ENCODE measurements at places on chromosomes 7 and 10.
A peak's percentile ranks its signal among the peaks of the same experiment; 100 is the strongest.

DNA sequence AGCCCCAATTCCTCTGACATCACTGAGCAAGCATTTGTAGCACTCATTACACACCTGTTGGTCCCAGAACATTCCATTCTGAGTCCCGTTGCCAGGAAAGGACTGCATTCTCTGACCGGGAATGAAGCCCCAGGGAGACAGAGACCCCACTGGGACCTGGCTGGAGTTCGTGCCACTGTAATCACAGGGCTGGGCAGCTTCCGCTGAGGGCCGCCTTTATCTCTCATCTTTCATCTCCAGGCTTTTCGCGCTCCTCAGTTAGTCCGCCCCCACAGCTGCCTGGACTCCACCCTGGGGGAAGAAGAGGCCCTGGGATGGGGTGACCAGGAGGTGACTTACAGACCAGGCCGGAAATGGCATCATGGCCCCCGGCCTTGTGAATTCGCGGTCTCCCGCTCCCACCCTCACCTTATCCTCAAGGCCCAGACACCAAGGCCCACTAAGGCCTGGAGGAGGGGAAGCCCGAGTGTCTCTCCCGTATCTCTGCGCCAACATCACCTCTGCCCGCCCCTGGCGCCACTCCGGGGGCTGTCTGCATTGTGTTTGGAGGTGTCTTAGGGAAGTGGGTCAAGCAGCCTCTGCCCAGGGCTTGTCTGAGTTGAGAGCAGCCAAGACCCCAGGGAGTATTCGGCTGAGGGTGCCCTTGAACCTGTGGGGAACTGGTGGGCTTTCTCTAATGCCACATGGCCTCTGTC is 75.4 kb downstream of the PROSER2 start:
- DNase-seq = no peak

DNA sequence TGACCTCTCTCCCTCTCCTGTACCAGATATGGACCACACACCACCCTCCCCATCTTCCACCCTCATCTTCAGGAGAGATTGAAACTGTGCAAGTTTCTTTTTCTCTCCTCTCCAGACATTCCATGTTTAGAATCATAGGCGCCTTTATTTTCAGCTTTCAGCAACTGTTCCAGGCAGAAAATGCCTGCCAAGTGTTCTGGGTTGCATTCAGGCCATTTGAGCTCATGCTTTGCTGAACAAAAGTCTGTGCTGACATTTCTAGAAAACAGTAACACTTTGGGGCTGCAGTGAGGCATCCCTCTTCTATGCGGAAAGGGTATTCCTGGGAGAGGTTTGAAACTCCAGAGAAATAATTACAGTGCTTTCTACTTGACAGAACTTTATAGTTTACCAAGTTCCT is 361.7 kb downstream of the GPAM start:
- no peak for DNase-seq

DNA sequence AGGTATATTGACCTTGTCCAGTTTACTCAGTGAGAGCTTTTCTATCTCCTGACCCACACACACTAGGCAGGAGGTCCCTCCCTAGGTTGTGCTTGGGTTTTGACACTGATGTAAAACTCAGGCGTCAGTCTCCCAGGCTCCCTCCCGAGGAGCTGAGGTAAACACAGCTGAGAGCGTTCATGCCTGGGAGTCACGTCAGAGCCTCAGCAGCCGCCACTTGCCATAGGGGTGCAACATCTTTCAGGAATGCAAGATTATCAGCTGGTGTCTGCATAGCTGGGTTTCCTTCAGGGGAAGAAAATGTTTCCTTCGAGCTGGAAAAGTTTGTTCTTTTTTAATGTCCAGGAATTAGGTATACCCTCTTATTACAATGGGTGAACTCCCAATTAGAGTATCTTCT is 70.6 kb downstream of the FGFR2 start:
- no peak for DNase-seq

- DNase-seq = no peak
Observed at GRCh38 chr7:103879928-103880600, 109.4 kb downstream of the RELN start.

DNA sequence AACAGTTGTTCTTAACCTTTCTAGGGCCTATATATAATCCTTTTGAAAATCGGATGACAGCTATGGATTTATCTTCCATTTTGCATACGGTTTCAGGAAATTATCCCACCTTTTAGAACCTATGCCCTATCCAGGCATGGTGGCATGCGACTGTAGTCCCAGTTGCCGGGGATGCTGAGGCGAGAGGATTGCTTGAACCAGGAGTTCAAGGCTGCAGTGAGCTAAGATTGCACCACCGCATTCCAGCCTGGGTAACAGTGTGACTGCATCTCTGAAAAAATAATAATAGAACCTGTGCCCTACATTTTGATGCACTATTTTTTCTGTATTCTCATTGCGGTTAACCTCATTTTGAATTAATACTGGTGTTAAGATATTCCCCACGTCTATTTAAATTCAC is 11.6 kb downstream of the CCAR1 start:
- no peak for DNase-seq

DNA sequence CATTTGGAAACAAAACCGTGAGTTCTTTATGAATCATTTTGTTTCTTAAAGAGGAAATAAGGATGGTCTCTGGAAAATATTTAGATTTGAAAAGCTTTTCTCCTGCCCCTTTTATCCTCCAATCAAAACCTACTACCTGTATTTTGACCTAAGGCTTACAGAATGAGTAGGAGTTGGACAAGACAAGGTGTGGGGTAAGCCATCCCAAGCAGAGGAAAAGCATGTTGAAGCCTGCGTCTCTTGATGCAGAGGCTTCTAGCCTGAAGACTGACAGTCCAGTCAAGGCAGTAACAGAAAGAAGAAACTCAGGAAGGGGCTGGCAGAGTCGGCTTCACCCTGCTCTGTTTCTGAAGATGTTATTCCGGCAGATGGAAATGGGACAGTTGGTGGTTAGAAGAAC is 551.1 kb downstream of the SORCS3 start:
- DNase-seq = no peak

DNA sequence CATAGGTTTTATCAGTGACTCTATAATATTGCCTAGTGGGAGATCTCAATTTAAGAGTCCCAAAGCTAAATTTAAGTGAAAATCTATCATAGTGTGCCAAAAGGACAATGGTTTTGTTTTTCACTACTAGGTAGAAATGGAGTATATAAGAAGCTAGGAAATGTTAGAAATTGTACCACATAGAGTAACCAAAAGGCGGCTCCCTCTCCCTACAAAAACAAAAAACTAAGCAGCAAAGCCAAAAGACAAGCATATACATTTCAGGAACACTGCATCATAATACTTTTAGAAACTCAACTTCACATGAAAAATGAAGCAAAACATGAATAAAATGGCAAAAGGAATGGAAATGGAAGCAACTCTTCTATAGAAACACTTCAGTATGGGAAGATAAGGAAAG is 271.6 kb downstream of the CACNA2D1 start:
- no peak for DNase-seq

GRCh38 chr10:122703483-122704448 is 4.1 kb upstream of the C10orf120 start:
- DNase-seq = peak; percentile 45

DNA sequence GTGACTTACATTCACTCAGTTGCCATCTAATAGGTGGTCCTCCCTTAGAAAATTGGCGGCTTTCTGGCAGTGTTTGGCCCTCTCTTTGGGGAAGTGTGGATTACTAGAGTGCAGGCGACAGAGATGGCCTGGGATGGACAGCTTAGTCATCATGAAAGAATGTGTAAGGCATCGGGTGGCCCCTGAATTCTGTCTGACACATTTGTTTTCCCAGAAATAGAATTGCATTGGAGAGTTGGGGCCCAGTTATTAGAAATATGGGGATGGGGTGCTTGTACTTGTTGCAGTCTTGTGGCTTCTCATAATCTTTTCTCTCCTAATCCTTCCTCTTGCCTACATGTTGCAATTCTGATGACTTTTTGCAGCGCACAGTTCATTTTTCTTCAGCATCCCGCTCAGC is 13.8 kb downstream of the TCF7L2 start:
- DNase-seq = no peak

GRCh38 chr7:80087771-80088170 is 46.9 kb upstream of the GNAI1 start:
- DNase-seq = no peak

GRCh38 chr7:117612637-117613036 is 132.8 kb downstream of the CFTR start:
- DNase-seq = no peak

DNA sequence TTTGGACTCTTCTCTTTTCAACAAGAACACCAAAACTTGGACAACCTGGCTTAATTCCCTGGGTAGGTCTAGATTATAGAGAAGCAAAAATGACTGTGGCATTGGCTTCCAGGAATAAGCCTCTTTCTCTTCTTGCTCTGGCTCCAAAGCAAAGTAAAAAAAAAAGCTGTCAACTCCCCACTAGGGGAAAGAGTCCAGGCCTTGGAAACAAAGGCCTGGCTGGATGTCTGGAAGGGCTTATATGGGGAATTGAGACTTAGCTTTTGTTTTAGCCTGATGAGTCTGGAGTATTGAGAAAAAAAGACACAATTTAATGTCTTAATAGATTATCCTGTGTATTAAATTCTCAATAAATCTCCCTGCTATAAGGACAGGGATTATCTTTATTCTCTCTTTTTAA is 300.6 kb downstream of the SORCS3 start:
- no peak for DNase-seq

DNA sequence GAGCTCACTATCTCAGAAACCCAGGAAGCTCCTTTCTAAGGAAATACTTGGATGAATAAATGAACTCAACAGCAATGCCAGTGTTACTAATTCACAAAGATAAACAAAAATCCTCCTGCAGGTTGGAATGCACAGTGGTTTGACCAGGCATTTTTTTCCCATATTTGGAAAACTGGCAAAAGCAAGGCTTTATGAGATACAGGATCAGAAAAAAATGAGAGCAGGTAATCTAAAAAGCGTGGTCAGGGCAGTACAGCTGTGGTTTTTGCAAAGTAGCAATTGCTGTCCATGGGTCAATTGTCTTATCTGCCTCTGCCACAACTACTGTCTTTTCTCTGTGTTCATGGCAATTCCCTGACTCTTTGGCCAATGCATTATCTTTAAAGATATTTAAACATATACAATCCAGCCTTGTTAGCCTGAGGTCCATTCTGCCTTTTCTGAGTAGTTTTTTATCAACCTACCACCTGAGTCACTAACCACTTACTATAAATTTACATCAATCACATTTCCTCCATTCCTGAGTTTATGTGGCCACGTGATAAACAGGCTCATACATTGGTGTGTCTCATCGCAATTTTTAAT is 564.5 kb upstream of the IGFBP3 start:
- no peak for DNase-seq

DNA sequence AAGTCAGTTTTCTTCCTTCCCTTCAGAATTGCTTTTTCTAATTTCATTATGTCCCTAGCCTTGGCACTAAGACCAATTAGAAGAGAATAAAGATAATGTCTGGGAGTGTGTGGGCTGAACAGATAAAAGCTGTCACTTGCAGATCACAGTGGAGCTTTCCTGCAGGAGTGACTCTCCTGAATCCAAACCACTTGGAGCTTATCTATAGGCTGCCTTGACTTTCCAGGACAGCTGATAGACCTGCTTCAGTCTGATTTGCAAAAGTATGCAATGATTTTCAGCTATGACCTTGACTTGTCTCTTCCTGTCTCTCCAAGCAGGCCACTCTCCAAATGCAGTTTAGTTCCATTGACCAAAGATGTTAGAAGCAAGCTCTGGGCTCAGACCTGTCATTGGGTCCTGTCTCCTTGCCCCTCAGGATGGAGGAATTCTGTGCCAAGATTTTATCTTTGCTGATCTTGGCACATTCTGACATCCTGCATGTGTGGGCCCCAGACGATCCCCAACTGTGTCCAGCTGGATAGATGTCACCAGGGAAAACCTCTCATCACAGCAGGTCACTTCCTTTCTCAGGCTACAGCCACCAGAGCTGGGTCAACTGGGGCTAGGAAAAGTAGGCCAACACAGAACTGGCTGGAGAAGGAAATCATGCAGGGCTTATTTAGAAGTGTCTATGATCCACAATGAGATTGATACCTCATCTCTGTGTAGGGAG is 120.9 kb upstream of the ZNF438 start:
- DNase-seq = no peak

GRCh38 chr10:72335394-72336258 is 19.1 kb downstream of the DNAJB12 start:
- peak; percentile 54 for DNase-seq

DNA sequence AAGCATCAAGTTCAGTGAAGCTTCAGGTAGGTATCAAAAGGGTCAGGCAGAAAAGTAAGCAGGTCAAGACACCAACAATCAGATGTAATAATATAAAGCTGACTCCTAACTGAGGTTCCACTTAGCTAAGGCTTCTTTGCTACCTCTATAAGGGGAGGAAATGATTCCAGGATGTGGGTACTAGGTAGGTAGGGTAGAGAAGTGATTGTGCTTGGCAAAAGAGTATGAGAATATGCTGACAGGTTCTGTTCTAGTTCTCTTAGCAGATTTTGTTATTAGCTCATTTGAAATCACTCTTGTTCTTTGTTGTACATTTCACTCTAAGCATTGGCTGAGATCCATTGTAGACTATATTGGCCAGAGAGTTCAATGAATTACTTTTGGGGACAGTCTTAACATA is 40.7 kb upstream of the CBLL1 start:
- DNase-seq = no peak

- no peak for DNase-seq
Observed at GRCh38 chr7:137846827-137847567, at the start of gene DGKI. TSS of gene DGKI (minus strand) at chr7:137846974.

DNA sequence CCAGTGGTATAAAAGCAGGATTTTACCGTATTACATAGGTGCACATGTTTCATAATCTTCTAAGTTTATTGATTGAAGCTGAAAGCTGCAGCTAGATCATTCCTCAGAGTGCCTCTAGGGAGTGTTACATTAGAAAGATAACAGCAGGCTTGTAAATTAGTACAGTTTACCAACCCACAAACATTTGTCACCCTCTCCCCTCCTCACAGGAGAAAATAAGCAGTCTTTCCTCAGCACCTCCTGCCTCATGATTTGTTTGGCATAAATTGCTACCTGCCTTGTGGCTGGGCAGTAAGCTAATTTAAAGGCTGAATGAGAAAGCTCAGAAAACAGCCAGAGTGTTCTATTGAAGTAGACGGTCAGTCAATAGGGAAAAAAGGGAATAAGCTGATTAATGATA is 74.2 kb downstream of the NXPH1 start:
- DNase-seq = no peak

DNA sequence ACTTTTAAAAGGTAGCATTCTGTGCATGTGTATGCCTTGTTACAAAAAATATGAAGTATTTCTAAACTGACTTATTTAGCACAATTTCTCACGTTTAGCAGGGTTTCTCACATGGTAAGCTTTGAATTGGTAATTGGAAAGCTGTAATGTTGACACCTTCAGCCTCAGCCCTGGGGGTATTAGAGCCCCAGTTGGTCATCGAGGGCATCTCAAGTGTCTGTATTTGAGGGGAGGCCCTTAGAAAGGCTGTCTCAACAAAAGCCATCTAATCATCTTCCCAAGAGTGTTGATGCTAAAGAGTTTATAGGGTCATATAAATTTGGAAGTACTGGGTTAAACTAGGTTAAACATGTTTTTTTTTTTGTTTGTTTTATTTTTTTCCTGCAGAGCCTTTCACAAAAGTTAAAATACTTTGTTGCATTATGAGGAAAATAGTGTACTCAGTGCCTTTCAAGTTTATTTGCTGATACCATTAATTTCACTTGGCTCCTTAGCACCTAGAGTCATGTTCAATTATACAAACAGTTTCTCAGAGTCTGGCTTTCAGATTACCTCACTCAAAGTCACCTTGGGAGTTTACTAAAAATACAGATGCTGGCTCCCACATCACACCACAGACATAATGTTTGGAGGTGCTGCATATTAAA is 134.0 kb downstream of the CD36 start:
- no peak for DNase-seq

All from activated T-cell treated with anti-CD3 and anti-CD28 coated beads, Interleukin-2, amount 50 U/mL, for 1 hour (primary cell).